Urothelium cell line (cell line): ENCODE measurements at places on chromosomes 2 and 18.
A peak's percentile ranks its signal among the peaks of the same experiment; 100 is the strongest.

GRCh38 chr18:4069183-4069582, 385.9 kb downstream of the DLGAP1 start:
- no peak for DNase-seq

- peak; percentile 75 for DNase-seq
Observed at GRCh38 chr18:44733069-44733753, 52.5 kb downstream of the SETBP1 start.

DNA sequence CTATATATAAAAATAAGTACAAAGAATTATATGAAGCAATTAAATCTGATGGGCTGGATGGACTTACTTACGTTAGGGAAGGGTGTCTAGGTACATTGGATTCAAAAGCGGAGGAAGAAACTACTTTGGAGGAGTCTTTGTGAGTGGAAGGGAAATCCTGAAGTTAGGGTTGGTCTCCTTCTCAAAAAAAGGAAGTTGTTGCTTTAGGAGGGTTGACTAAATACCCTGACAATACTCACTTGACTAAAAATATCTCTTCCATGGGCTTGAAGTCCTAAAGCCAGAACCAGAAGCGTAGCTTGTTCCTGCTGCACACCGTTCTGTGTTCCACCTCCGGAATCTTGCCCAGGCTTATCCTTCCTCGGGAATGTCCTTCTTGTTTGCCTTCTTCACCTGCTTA, 143.3 kb upstream of the ZEB2 start:
- DNase-seq = no peak

- peak; percentile 8 for DNase-seq
Observed at GRCh38 chr18:43525169-43525568, 247.9 kb upstream of the SYT4 start.

GRCh38 chr18:10050956-10051355, 137.1 kb downstream of the VAPA start:
- no peak for DNase-seq

- DNase-seq = no peak
Observed at GRCh38 chr2:9236045-9236344, 29.4 kb downstream of the ASAP2 start.

GRCh38 chr2:207333599-207334300, 168.0 kb upstream of the KLF7 start:
- no peak for DNase-seq

DNA sequence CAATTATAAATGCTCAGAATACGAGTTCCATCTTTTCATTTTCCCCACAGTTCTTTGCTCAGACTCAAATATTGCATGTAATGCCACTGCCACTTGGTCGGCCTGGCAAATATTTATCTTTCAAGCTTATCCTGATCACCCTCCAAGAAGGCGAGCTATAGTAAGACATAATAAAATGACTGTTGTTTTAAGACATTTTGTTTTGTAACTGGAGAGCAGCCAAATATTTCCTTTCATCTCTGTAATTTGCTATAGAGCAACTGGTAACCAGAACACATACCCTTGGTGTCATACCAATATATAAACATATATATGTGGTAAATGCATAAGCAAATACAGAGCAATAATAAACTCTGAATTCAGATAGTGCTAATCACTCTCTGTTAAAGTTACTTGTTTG, 7.3 kb upstream of the ATL2 start:
- DNase-seq = no peak

DNA sequence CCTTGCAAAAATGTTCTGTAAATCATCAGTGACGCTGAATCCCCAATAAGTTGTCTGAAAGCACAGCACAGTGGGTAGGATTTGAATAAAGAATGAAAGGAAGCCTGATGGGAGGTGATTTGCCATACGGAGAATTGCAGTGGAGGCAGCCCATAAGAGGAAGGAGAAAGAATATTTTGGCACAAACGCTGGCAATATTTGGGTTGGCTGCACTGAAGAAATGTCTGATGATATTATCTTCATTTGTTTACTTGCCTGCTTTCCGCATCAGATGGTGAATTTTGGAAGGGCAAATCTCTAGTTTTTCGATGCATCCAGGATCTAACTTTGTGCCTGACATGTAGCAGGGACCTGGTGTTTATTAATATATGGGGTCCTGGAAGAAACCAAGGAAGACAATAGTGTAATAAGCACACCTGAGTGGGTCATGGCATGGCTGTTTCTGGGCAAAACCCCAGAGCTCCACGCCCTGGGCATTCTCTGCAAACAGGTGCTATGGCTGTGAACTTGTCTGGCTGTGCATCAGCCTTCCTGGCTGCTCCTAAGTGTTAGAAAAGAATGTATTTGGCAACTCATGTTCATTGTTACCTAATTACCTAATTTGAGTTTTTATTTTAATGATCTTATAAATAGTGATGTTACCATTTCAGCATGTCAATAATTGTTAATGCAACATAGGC, 5.9 kb downstream of the GALR1 start:
- DNase-seq = no peak

- peak; percentile 53 for DNase-seq
Observed at GRCh38 chr2:199716807-199717586, 134.0 kb downstream of the FTCDNL1 start.

- DNase-seq = no peak
Observed at GRCh38 chr2:194270648-194271047, 1386.4 kb upstream of the SLC39A10 start.

- no peak for DNase-seq
Observed at GRCh38 chr2:102639429-102639828, 20.1 kb downstream of the SLC9A2 start.

- no peak for DNase-seq
Observed at GRCh38 chr2:200624658-200625057, 38.8 kb downstream of the AOX1 start.

- DNase-seq = no peak
Observed at GRCh38 chr2:234491897-234492296, 5.0 kb downstream of the ARL4C start.

GRCh38 chr2:165474619-165475276, 5.2 kb downstream of the CSRNP3 start:
- DNase-seq = no peak

DNA sequence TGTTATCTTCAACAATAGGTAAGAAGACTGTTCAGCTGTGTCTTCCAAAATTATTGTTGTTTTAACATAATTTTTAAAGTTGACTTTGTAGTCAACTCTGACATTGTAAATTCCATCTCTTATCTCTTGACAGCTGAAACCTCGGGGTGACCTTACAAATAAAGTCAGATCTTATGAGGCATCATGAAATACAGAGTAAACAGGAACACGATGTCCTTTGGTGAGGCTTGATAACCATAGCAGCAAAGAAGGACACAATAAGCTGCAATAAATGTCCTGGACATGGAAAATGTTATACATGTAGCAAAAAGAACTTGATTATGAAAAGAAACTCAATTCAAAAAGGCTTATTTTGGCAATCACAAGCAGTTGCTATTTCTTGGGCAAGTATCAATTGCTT, 618.9 kb upstream of the SLC39A10 start:
- DNase-seq = no peak

- DNase-seq = no peak
Observed at GRCh38 chr18:40272630-40273231, 1682.3 kb upstream of the PIK3C3 start.

GRCh38 chr2:2879071-2879470, 498.5 kb downstream of the EIPR1 start:
- no peak for DNase-seq

DNA sequence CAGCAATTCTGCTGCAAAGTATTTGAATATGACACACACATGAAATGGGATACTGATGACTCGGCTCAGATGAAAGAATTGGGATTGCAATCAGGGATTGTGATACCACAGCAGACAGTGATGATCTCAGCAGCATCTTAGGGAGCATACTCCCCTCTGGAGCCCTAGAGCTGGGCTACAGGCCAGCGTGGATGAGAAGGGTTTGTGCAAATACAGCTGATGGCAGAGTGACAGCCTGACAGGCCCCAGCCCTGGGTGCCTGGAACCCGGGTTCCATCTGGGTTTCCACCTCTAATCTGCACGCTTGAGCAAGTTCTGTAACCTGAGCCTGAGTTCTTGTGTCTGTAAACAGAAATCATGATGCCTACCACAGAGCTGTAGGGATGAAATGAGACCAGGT, 418.0 kb downstream of the LRATD1 start:
- DNase-seq = no peak

DNA sequence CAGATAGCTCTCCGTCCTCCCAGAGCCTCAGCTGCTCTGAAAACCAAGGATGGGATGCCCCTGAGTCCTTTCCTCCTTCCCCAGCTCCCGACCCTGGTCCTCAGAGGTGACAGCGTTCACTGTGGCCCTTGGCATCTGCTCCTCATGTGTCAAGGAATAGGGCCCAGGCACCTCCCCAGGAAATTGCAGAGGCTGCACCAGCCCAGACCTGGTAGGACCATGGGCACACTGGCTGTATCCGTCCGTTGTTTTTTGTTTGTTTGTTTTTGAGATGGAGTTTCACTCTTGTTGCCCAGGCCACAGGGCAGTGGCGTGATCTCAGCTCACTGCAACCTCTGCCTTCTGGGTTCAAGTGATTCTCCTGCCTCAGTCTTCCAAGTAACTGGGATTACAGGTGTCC, 37.5 kb upstream of the SLC66A3 start:
- no peak for DNase-seq

- DNase-seq = no peak
Observed at GRCh38 chr2:38836791-38837190, 38.9 kb downstream of the DHX57 start.

- no peak for DNase-seq
Observed at GRCh38 chr2:222982909-222983265, 69.1 kb upstream of the KCNE4 start.

- no peak for DNase-seq
Observed at GRCh38 chr2:26401739-26402541, at the start of gene DRC1. TSS of gene DRC1 (plus strand) at chr2:26401920. CDS start at chr2:26401990, 70 bp downstream.

- no peak for DNase-seq
Observed at GRCh38 chr2:141968433-141968832, 162.4 kb downstream of the LRP1B start.

DNA sequence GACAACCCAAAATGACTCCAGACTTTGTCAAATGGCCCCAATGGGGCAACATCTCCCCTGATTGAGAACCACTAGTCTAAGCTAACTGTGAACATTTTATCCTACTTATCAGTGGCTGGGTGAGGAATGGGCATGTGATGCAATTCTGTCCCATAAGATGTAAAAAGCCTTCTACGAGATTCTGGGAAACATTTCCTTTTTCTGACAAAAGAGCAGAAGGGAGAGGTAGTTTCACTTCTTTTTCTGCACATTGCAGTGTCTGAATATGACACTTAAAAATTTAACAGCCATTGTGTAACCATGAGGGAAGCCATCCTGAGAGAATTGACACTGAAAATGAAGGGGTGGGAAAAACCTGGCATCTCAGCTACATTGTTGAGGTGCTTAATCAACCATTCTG, 17.3 kb upstream of the MARCHF4 start:
- DNase-seq = no peak

DNA sequence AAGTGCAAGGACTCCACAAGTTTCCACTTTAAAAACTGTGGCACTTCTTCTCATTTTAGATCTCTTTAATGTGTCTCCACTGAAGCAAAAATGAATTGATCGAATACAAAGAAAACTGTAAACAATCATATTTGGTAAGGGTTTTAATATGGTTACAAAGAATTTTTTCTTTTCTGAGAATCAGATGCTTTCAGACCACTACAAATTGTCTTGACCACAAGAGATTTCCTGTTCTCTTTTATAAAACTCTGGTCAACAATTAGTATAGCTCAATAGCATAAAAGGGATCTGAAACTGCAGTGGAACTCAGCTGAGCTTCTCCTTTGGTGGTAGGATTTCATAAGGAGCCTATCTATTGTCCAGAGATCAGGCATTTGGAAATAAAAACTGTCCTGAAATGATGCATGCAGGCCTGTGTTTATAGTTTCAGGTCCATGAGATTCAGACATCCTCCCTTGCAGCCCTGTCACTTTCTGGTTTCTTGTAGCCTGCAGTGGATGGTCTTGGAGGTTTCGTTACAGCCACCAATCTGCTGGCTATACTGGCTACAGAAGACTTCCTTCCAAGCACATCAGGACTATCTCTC, 120.0 kb downstream of the DOCK10 start:
- no peak for DNase-seq
